ENCODE measurements at places on chromosomes 5 and 9. TPM values are rescaled to one million over a fixed set of nuclear protein-coding genes. Genes with fewer than 3 reads are reported as not detected.

GRCh38 chr9:130860458-130861316 is 25.6 kb downstream of the ABL1 start:
- DNase-seq: no peak

DNA sequence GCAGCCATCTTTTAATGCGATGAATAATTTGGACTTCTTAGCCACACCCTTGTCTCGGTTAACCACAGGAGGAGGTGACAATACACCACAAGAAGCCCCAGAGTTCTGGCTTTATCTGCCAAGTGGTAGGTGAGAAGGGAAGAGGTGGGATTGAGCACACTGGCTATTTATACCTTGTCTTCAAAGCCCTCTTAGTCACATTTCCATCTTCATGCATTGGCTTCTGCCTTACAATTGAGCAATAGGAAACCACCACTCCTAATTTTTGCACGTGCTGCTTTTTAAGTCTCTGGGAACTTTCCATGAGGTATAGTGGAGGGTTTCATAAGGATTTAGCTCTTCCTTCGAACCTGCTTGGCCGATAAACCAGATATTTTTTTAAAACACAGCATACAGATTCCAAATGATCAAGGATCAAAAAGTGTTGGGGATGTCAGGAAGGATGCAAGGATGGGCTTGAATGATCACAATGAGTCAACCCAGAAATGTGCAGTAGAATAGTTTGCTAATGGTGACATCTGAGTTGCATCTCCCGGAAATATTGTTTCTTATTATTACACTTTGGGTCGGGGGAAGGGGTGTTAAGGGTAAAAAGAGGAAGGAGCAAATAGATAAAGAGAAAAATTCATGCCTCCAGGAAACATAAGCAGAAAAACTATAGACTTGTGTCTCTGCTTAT is 25.5 kb downstream of the PLAC8L1 start:
- DNase-seq: no peak

DNA sequence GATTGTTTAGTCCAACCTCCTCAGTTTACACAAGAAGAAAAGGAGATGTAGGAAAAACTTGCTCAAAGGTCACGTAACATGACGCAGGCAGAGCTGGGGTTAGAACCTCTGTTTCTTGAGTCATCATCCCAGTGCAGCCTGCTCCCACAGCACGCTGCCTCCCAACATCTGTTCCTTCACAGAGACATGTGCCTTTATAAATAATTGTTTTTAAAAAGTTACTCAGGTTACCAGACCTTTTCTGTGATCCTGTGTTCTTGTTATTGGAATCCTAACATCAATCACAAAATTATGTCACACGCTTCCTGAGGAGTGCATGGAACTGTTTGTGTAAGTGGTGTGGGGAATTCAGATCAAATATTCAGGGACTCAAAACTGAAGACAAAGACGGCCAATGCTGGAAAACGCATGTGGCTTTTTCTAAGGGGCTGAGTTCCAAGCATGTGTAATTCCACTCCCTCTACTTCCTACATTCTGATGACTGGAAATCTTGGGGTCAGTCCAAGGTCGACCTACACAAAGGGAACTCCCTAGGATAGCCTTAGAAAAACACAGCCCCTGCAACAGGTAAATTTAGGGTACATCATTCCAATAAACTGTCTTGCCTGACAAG is 184.3 kb downstream of the TSSK1B start:
- DNase-seq: no peak

- no peak for DNase-seq
Measured at GRCh38 chr5:1752881-1753280, 46.8 kb downstream of the MRPL36 start.

DNA sequence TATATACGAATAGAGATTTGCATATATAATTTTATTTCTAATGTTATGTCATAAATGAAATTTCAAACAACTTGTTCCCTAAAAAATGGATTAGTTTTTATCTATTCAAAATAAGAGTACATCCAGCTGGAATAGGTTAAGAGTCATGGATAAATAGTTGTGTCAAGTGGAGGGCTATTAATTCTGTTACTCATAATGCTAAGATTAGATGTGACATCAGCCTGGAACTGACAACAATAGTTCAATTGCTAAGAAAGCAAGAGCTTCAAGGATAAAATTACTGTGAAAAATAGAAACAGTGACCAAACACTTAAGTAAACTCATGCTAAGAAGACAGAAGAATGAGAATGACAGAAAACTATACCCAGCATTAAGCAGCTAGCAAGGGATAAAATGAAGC is 92.2 kb upstream of the CDH9 start:
- no peak for DNase-seq

PCDHGA12 gene
- 3.8 TPM for total RNA-seq
